ACHN (cell line): ENCODE measurements at places on chromosomes 5 and 9.
A peak's percentile ranks its signal among the peaks of the same experiment; 100 is the strongest.

GRCh38 chr9:6873857-6874256 is 116.1 kb downstream of the KDM4C start:
- DNase-seq = no peak

DNA sequence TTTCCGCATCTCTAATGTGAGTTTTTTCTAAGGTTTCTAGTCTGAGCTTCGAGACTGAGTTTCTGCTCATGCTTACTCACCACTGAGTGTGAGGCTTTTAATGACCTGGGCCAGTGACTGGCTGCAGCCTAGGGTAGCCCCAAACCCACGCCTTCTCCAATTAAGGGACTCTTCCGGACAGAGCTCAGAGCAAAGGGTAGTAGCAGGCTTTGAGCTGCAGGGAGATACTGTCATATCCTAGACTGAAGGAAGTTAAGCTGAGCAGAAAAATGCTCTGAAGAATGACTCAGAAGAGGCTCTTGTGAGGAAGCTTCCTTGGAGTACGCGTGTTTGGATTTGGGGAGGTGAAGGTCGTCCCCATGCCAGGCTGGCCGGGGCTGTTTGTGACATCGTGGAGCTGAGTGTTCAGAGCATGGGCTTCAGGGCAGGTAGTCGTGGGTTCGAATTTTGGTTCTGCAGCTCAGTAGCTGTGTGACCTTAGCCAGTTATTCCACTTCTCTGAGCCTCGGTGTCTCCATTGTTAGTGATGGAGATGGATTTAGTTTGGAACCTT is 3.5 kb downstream of the USP20 start:
- peak; percentile 40 for DNase-seq

DNA sequence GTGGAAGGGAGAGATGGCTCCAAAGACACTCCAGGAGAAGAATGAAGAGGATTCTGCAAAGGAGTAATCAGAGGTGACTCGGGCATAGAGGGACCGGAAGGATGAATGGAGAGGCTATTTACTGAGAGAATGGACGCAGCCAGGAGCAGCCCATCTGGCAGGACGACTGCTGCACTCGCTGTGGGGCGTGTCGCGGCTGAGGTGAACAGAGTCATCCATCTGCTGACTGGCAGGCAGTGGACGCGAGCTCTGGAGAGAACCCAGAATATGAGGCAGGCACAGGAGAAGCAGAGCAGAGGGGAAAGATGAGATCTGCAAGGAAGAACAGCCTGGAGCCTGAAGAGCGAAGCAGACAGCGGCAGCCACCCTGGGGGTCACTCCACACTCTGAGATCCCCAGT is 16.4 kb downstream of the FGF1 start:
- DNase-seq = no peak

DNA sequence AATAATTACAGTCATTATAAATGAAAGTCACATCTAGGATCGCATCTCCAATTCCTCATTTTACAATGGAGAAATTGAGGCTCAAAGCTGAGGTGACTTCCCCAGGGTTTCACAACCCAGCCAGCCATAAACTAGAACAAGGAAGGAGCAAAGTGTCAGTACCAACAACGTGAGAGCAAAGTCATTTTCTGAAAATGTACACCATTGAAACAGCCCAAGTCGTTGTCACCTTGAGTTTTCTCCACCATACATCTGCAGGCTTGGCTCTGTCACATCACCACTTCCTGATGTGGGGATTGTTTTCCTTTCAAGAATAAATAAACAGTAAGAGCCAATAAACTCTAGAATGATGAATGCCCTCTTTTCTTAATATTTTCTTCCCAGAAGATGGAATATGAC is 184.5 kb upstream of the PTGER4 start:
- no peak for DNase-seq

DNA sequence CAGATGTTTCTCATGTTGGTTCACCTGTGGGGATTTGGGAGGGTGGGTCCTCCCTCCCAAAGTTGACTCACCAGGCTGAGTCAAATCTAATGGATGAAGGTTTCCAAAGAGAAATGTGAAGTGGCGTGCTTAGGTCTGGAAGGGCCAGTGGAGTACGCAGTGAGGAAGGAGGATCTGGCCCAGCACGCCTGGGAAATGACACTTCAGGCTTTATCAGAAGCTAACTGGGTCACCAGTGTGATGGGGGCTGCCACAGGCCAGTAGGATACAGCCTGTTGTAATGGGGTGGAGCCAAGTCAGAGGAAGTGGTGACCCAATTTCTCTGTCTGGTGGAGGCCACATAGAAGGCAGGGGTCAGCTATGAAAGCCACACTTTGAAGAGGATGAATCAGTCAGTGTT is 18.0 kb downstream of the POLR1E start:
- no peak for DNase-seq

- DNase-seq = no peak
These were observed 16.6 kb downstream of the SV2C start for GRCh38 chr5:76099756-76100155.

DNA sequence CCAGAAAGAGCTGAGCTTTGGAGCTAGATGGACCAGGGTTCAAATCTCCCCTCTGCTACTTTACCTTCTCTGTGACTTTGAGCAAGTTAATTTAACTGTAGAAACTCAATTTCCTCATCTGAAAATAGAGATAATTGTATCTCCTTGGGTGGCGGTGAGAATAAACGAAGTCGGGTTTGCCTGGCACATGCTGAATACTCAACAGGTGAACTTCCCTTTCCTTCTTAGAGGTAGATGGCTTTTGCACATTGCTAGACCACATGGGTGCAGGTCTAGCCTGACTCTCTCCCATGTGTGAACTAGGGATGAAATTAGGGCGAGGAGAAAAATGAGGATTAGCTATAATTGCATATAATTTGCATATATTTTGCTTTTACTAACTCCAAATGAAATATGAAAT is 31.4 kb upstream of the GTF2H2C start:
- no peak for DNase-seq

- no peak for DNase-seq
These were observed 235.7 kb downstream of the TUSC1 start for GRCh38 chr9:25442526-25442925.

DNA sequence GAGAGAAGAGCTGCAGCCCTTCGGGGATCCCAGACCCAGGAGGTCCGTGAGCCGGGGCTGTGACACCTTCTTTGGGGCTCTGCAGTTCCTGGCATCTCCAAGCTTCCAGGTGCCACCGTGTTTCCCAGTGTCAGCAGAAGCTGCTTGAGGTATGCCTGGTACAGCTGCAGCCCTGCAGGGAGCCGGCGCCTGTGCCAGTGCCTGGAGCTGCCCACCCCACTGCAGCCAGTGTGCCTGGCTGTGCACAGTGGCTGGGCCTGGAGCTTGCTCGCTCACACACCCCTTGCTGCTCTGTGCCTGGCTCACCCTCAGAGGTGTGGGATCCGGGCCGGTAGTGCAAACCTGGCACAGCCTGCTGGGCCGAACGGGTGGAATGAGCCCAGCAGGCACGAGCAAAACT is 65.5 kb downstream of the NACC2 start:
- DNase-seq = no peak

DNA sequence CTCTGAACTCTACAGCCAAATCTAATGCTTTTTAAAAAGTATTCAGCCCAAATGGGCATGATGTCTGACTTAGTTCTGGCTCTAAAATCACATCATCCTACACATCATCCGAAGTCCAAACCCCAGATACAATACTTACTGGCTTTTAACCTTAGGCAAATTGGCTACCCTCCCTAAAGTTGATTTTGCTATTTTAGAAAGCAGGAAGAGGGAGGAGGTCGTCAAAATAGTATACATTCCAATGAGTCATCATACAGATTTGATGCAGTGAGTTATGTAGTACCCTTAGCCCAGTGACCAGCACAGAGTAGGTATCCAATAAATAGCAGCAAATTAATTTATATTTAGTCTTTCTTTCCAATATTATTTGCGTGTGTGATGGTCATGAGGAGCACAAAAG is 582.0 kb upstream of the TUSC1 start:
- DNase-seq = peak; percentile 49

DNA sequence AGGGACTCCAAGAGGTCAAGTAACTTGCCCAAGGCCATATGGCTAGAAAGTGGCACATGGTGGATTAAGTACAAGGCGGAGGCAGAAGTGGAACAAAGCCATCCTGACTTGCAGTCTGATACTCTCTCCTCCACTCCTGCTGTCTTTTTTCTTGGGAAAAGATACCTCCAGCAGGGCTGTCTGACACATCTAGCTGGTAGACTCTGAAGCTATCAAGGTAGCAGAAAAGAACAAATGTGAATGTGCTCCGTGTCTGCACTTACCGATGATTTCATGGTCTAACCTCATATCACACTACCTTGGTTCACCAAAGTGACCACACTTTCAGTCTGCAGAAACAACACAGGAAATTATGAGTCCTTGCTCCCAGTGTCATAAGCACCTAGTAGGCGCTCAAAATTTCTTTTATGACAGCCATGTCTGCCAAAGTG is 284.8 kb downstream of the CRB2 start:
- DNase-seq = no peak

GRCh38 chr5:51465165-51465564 is 81.9 kb downstream of the ISL1 start:
- DNase-seq = no peak

GRCh38 chr9:99114049-99114440 is 9.1 kb downstream of the TGFBR1 start:
- DNase-seq = no peak

GRCh38 chr5:65895891-65896290 is 30.5 kb upstream of the ERBIN start:
- DNase-seq = no peak

GRCh38 chr5:8005416-8005815 is 136.5 kb downstream of the MTRR start:
- DNase-seq = no peak

DNA sequence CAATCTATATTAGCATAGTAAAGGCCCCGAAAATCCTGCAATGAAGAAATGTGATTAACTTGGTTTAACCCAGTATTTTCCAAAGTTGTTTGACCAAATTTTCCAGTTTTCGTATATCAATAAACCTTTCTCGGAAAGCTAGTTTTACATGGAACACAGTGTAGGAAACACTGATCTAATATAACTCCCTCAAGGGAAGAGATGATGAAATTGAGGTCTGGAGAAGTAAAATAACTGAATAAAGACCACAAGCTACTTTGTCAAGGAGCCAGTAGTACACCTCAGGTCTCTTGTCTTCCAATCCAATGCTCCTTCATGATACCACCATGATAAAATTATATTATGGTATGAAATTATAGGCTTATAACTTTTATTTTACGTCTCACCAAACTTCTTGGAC is 118.1 kb upstream of the TARS1 start:
- no peak for DNase-seq

DNA sequence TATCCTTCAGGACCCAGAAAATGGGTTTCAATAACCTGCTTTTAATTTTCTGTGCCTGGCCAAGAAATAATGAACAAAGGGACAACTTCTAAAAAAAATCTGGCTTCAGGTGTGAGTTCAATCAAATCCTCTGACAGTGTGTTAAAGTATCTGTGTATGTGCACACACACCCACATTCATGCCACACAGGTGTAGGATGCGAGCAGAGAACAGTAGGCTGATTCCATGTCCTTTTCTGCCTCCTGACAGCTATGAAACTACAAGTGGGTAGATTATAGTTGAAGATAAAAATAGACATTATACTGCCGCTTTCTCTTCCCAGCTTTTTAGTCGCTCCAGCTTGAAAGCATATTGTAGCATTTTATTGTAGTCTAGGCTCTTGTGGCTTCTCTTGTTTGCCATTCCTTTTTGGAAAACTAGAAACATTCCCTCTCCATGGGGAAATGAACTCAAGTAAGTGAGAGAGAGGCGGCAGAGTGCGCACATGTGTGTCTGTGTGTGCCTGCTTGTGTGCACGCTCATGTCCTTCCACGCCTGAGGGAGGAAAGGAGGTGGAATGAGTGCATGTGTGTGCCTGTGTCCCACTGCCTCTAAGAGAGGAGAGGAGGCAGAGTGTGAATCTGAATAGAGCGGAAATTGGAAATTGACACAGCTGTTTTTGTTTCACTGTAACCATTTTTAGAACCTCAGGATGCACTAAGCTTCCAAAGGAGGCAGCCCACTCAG is 273.0 kb downstream of the ELAVL2 start:
- DNase-seq = no peak

DNA sequence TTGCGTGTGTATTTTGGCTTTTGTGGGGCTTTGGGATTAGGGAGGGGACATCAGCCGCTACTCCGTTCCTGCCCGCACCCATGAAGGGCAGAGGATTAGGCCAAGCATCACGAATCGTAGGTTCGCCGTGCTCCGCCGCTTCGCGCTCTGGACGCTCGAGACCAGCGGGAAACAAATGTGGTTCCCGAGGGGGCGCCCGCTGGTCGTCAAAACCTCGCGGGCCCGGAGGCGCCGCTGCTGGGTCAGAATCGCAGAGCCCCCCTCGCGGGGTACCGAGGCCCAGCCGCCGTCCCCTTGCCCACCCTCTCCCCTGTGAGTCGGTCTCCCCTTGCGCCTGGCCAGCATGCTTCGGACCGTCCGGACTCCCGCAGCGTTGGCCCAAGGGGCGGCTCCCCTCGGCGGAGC is 2.3 kb upstream of the PAX5 start:
- peak; percentile 36 for DNase-seq

DNA sequence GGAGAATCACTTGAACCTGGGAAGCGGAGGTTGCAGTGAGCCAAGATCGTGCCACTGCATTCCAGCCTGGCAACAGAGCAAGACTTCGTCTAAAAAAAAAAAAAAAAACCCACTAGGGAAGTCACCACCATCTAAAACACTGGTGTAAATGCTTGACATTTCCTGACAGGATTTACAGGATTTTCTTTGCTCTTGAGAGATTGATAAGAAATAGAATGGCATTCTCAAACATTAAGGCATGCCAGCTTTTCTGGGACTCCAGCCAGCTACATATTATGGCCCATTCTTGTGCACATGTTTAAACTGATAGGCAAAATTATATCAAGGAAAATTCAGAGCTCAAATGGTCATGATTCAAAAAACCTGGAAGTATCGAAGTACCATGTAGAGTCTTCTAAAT is 28.7 kb downstream of the GTF3C4 start:
- DNase-seq = no peak

GRCh38 chr9:133563291-133563796 is 28.8 kb downstream of the ADAMTSL2 start:
- no peak for DNase-seq

- DNase-seq = no peak
These were observed 49.7 kb downstream of the WWC1 start for GRCh38 chr5:168341178-168341577.

DNA sequence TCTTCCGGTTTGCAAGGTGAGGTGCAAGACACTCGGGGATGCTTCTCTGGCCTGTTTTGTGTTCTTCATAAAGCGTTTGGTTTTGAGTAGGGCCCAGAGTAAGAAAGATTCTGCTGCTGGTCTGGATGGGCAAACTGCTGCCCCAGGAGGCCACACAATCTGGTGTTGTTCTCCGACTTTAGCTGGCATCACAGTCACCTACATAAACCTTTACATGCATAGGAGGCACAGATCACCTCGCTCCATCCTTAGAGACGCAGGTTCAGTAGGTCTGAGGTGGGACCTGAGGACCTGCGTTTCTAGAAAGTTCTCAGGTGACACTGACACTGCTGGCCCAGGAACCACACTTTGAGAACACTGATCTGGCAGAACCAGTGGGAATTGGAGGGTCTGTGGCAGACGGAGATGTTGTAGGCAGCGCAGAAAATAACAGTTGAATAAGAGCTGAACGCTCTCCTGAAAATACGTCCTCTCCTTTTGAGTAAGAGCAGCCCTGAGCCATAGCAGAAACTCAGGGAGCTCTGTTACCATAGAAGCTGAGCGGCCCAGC is 3.9 kb upstream of the SLC6A3 start:
- no peak for DNase-seq

GRCh38 chr5:83721953-83722901 is 1.6 kb upstream of the HAPLN1 start:
- peak; percentile 74 for DNase-seq

GRCh38 chr5:181207214-181207959 is 2.4 kb upstream of the TRIM7 start:
- DNase-seq = peak; percentile 86

- no peak for DNase-seq
These were observed 450.2 kb downstream of the NR2F1-AS1 start for GRCh38 chr5:93130624-93131490.
